ENCODE measurements at places on chromosomes 5 and 9.

- no peak for DNase-seq
Measured at GRCh38 chr9:127131871-127132270, 9.4 kb upstream of the ANGPTL2 start.

DNA sequence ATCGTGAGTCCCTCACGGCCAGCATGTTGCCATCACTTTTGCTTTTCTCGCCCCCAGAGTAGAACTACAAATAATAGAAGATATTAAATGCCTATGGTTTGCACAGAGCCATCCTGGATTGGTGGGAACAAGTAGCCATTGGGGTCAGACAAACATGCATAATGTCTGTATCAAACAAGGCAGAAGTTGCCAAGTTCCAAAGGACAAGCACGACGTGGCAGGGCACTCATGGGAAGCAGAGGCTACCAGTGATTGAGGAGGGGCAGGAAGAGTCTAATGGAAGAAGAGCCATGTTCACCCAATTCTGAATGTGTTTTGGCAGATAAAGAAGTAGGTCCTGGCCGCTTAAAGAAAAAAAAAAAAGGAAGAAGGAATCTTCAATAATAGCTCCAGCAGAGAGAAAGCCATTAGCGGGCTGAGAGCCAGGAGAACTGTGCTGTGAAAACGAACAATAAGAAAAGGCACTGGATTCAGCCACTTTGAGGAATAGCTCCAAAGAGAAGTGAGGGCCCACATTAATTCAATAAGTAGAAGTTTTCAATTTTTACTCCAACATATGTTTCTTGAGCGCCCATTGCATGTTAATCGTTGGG, 153.7 kb upstream of the ADCY2 start:
- DNase-seq = no peak

- DNase-seq = no peak
Measured at GRCh38 chr9:91197232-91198181, 164.2 kb downstream of the AUH start.

DNA sequence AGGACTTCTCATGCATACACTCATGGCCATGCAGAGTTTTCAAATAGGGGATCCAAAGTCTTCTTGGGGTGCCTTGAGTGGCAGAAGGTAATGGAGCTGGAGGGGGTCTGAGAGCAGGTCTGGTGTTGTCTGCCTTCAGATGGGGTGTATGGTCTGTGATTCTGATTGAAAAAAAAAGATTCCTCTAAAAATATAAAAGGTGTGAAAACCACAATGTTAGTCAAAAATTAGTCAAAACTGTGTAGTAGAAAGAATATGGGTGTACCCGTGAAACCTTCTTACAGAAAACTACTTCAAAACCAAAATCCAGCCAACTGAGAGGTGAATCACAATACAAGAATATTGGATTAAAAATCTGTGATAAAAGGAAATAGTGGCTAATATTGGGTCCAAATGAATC, 20.1 kb downstream of the DOCK2 start:
- DNase-seq = no peak

- DNase-seq = no peak
Measured at GRCh38 chr9:84945878-84946538, 276.5 kb downstream of the NTRK2 start.

DNA sequence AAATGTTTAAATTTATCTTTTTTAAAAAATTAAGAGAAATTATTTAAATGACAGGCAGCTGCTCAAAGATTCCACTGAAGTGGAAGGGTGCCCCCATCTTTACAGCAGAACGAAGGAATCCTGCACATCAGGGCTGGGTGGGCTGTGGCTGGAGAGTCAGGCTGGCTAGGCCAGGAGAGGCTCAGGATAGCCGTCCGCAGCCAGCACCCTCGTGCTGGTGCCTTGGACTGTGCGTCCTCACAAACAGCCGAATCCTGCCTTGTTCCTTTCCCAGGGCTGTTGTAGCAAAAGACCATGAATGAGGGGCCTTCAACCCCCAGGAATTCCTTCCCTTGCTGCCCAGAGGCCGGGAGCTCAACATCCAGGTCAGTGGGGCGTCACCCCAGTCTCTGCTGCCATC, 64.6 kb upstream of the FCN1 start:
- DNase-seq = no peak

Data from MM.1S (cell line).